ENCODE measurements at places on chromosomes 4 and X.

- no peak for DNase-seq
These were observed 12.4 kb downstream of the CASP6 start for GRCh38 chr4:109690690-109691410.

DNA sequence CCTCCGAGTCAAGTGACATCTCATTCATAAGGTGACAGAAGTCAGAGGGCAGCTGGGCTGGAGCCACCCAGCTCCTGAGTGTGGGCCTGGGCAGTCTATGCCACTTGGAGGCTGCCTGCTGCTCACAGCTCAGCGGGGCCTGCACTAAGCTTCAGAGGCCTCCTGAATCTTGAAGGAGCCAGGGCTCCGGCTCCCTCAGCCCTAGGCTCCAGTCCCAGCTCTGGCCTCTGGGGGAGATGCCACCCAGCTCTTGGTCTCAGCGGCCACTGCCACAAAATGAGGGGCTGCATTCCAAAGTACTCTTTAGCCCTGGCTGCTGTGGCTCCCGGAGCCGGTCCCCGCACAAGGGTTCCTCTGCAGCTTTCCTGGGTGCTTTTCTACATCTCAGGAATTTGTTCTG lies 32.7 kb upstream of the PSAPL1 start:
- no peak for DNase-seq

DNA sequence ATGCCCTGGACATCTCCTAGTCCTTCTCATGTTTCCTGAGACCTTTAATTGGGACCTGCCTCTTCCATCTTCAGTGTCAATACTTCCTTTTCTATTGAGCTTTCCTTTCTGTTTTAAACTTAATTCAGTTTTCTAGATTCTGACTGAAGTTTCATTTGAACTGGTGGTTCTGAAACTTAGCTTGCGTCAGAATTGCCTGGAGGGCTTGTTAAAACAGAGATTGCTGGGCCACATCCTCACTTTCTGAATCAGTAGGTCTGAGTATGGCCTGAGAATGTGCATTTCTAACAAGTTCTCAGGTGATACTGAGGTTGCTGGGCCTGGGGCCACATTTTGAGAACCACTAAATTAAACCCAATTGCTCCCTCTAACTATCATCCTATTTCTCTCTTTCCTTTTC lies 152.1 kb upstream of the DGKK start:
- DNase-seq, result no peak

DNA sequence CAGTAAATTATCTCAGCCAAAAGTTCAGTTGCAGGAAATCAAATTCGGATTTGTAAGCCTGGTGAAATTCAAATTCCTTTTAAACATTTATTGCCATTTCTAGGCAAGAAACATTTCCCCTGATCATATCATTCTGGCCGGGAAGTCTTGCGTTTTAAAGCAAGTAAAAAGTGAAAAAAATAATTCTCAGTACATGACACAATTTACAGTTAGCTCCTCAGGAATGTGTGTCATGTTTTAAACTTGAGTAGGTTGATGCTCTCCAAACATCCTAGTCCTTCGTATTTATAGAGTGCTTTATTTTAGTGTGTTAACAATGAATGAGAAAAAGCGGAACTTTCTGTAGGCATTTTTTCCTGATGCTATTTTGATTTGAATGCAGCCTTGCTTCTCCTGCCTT lies 158.3 kb upstream of the SCML1 start:
- DNase-seq, result no peak

GRCh38 chr4:78599147-78599546 lies 47.6 kb downstream of the ANXA3 start:
- DNase-seq, result no peak
